ENCODE measurements at places on chromosomes 4 and X. TPM values are rescaled to one million over a fixed set of nuclear protein-coding genes. Genes with fewer than 3 reads are reported as not detected.

Gene CNGA1
- 0.17 TPM for total RNA-seq

Gene MAGED2
- 86.8 TPM for total RNA-seq

Gene GAGE12G
- total RNA-seq = not detected

Gene PHKA2
- total RNA-seq = 11.1 TPM

Gene SLIT2
- total RNA-seq = 0.03 TPM

Gene TGIF2LX
- not detected for total RNA-seq

Gene RBMX2
- total RNA-seq = 30.2 TPM

Gene MTTP
- not detected for total RNA-seq

Gene FAM200B
- 37.4 TPM for total RNA-seq

Gene GC
- not detected for total RNA-seq

Gene RTL5
- 2.6 TPM for total RNA-seq

Gene GYPA
- total RNA-seq = not detected

Gene CT45A3
- not detected for total RNA-seq

Gene TBC1D8B
- total RNA-seq = 1.4 TPM

Gene TMEM156
- 23.0 TPM for total RNA-seq

Gene ARMCX1
- 0.31 TPM for total RNA-seq

Gene RS1
- not detected for total RNA-seq

Gene INTS6L
- total RNA-seq = 0.23 TPM

Gene KIF4A
- total RNA-seq = 28.9 TPM

Gene CT47A7
- total RNA-seq = not detected

Gene IL13RA1
- 49.5 TPM for total RNA-seq

Gene SHROOM2
- 0.24 TPM for total RNA-seq

Gene CLDN22
- not detected for total RNA-seq

Gene HS3ST1
- 0.12 TPM for total RNA-seq

Gene SGMS2
- total RNA-seq = 14.6 TPM

Gene ADH1A
- total RNA-seq = not detected

Gene YIPF6
- total RNA-seq = 33.6 TPM

Gene SRPX2
- 3.1 TPM for total RNA-seq

Gene FREM3
- total RNA-seq = not detected

Gene EREG
- 38.9 TPM for total RNA-seq

Gene MAGEB6
- total RNA-seq = 0.19 TPM

Gene MAMLD1
- total RNA-seq = 10.0 TPM

Gene TIMM17B
- 105 TPM for total RNA-seq

Gene SLITRK4
- total RNA-seq = not detected

Gene SPIN2A
- 0.32 TPM for total RNA-seq

Gene CNKSR2
- total RNA-seq = 4.3 TPM

Gene NAP1L3
- 0.43 TPM for total RNA-seq

Gene AFM
- not detected for total RNA-seq

Gene GLRA3
- total RNA-seq = not detected

Gene SPANXA2
- not detected for total RNA-seq

Gene CXCL13
- total RNA-seq = not detected

Gene GAR1
- total RNA-seq = 51.6 TPM

Gene METTL14
- total RNA-seq = 15.8 TPM

Gene FAM9C
- total RNA-seq = not detected
